ENCODE measurements at places on chromosomes 12 and 14. TPM values are rescaled to one million over a fixed set of nuclear protein-coding genes. Genes with fewer than 3 reads are reported as not detected.

SLC17A8 gene
- total RNA-seq: not detected

NEUROD4 gene
- not detected for total RNA-seq

- no peak for DNase-seq
Measured at GRCh38 chr12:45619736-45620135, 109.8 kb upstream of the ARID2 start.

GRCh38 chr12:88501972-88502938 lies 78.0 kb downstream of the KITLG start:
- DNase-seq: no peak
